ENCODE measurements at places on chromosomes 6 and 20.
A peak's percentile ranks its signal among the peaks of the same experiment; 100 is the strongest.

DNA sequence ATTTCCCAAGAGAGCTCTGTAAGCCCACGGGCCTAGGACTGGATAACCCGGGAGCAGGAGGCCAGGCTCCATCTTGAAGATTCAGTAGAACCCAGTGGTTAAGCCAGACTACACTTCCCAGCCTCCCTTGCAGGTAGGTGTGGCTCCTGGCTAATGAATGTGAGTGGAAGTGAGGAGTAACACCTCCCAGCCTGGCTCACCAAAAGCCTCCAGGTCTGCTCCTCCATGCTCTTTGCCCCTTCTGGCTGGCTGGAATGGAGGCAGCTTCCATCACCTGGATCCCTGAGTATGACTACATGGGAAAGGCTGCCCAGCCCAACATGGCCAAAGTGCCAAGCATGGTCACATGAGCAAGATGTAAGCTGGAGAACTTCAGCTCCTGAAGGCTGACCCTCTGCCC lies 9.7 kb downstream of the LRRN4 start:
- DNase-seq = no peak

- no peak for DNase-seq
These were observed 1.6 kb downstream of the PRDM1 start for GRCh38 chr6:106087548-106088325.

DNA sequence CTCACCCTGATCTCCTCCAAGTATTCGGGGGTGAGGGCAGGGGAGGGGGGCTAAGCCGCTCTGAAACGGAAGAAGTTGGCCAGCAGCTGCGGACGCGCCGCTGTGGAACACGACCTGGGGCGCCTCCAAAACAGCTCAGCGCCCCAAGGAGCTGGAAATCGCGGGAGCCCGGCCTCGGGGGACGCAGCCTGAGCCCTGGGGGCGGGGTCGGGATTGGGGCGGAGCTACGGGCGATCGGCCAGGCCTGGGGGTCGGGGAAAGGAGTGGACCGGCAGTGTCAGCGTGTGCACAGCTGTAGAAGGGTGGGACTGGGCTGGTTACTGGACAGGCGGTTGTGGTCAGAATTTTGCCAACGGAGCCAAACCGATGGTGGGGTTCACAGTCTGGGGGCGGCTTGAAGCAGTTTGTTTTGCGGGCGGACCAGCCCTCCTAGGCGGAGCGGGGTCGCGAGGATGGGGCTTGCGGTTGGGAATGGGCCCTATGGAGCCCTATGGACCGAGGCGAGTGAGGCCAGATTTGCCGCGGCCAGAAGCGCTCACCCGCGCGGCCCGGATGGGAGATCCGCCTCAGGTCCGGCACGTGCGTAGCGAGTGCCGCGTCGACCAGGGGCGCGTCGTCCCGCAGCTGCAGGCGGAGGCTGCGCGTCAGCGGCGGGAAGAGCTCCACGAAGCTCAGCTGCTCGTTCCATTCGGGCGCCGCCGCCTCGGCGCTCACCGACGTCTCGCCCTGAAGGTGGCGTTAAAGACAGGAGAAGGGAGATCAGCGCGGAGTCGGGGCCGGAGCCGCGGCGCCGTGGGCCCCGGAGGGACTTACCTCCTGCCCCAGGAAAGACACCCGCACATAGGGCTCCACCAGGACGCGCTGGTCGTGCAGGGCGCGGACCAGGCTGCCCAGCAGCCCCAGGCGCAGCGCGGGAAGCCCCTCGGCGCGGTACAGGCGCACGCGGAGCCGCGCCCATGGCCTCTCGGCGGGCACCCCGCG lies 14.3 kb upstream of the SPAG4 start:
- DNase-seq = peak; percentile 85

DNA sequence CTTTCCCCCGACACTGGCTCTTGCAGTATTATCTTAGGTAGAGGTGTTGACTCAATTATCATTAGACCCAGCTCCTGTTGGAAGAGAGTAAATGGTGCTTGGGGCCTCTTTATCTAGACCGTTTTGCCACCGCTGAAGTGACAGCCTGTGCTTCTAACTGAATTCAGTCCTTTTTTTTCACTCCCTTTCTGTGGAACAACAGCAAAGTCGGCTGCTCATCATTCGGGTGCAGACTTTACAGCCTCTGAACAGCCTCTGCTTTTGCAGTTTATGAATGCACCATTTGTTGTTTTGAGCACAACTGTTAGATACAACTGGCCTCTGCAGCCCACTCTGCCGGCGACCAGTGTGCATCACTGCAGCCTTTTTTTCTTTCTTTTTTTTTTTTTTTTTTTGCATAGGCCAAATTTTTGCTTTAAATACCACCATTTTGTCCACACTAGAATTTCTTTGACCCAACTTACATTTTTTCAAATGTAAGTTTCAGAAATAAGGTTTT lies 35.8 kb downstream of the RREB1 start:
- DNase-seq = no peak

GRCh38 chr20:36228770-36229169 lies 7.5 kb upstream of the AAR2 start:
- DNase-seq = no peak

DNA sequence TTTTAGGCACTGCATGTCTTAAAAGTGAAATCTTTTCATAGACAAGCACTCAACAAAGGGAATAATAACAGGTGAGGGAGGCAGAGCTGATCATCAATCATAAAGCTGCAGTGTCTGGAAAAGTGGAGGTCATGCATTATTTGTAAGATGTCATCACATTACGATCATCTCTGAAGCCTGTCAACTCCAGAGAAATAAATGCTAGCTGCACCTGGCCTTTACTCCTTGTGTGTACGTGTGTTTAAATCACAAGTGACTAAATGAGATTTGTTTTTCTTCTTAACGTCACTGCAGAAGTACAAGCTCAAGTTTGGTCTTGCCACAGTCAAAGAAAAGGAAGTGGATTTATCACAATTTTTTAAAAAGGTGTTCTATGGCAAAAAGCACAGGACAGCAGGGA lies 275.5 kb upstream of the SGK1 start:
- DNase-seq = no peak

GRCh38 chr6:100035873-100036653 lies 42.0 kb upstream of the MCHR2 start:
- peak; percentile 54 for DNase-seq

Data from activated CD4-positive, alpha-beta T cell treated with anti-CD3 and anti-CD28 coated beads, Interleukin-2, Interleukin-6, amounts not matched to agents 100 ng/mL and 50 ng/mL, durations not matched to agents 16 hours and 8 hours (primary cell).